Small intestine (tissue), 16 donors: ENCODE measurements at places on chromosomes 4 and X. TPM values are rescaled to one million over a fixed set of nuclear protein-coding genes. Genes with fewer than 3 reads are reported as not detected.
A peak's percentile ranks its signal among the peaks of the same experiment; 100 is the strongest.

Gene SPIN2B
- polyA plus RNA-seq, result 10.1 TPM

DNA sequence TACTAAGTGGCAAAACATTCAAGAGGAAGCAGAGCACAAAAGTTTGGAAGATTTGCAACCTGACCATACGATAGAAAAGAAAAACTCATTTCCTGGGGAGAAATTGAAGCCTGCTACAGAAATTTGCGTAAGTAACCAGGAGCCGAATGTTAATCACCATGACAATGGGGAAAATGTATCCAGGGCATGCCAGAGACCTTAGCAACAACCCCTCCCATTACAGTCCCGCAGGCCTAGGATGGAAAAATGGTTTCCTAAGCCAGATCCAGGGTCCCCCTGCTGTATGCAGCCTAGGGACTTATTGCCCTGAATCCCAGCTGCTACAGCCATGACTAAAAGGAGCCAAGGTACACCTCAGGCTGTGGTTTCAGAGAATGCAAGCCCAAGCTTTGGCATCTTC lies 472.2 kb upstream of the KLHL4 start:
- DNase-seq, result no peak

DNA sequence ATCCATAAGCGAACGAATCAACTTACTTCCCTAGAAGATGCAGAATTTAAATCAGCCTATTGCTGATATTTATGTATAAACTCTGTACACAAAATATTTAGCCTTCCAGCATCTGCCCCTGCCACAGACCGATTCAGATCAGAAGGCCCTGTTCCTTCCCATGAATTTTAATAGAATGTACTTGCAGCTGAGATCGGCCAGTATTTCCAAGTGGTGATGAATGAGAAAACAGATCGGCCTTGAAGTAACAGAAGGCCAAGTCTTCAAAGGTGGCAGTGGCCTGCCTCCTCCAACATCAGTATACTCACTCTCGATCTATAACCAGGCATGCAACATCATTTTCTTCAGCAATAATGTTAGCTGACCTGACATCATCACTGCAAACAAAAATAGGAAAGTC lies 66.4 kb downstream of the PRKG2 start:
- no peak for DNase-seq

DNA sequence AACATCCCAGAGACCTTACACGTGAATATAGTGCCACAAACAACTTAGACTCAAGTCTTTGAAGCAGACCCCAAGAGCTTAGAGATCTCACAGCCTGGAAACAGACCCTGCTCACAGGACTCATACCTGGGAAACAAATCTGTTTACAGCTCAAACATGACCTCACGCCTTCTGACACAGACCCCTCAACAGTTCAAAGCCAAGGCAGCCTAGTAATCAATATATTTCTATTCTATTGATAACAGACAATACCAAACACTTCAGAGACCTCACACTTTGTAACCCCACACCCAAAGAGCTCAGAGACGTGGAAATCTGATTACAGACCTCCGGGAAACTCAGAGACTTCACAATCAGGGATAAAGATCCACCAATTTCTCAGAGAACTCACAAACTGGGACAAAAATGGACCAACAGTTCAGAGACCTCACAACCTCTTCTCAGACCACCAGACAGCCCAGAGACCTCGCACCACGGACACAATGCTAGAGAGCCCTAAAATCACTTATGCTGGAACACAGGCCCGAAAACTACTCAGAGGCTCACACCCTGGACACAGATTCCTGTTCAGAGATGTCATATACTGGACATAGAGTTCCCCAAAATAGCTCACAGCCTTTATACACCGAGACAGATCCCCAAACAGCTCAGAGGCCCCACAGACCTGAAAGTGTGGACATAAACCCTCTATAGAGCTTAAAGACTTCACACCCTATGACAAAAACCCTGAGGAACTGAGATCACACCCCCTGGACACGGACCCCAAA lies 14.8 kb downstream of the SUV39H1 start:
- DNase-seq, result no peak

Gene SLC6A14
- not detected for polyA plus RNA-seq

Gene C4orf50
- polyA plus RNA-seq, result not detected

DNA sequence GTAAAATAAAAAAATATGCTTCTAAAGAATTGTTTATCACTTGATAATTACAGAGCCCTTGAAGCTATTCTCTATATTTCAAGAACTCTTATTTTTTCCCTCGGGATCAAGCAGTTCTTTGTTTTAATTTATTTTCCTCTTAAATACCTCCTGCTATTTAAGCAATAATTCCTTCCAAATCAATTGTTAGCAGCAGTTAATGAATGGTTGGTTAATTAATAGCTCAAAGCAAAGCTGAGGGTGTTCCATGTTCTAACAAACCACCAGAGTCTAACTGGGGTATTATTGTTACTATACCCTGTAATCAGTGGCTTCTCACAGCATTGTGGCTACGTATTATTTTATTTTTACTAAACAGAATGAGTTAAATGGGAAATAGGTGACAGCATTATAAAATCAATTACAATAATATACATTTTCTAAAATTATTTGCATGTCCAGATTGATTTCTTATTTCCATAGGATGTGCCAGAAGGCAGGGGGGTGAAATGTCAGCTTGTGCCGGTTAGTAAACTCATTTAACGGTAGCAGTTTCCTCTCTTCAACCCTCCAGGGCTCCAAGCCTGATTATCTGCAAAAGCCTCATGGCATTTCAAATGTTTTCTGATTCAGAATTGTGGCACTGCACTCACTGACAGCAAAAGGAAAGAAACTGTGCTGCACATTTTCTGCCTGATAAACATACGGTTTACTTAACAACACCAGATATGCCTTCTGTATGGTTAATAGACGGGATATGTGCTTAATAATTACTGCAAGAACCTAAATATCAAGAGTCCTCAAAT lies 286.9 kb upstream of the EMCN start:
- DNase-seq, result no peak

DNA sequence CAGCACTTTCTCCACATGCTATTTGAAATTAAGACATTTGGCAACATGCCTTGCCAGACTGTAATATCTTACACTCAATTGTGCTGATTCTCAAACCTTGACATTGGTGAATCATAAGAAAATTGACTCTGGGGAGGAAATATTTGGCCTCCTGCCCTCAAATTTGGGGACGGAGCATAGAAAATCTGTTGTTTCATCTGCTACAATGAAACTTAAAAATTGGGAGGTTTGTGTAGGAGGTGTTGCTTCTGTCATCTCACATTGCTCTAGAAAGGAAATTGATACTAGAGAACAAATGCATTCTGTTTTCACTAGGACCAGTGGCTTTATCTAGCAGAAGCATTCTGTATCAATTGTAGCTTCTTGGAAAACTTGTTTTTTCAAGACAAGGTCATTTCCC lies 5.3 kb downstream of the OCRL start:
- peak; percentile 3 for DNase-seq

DNA sequence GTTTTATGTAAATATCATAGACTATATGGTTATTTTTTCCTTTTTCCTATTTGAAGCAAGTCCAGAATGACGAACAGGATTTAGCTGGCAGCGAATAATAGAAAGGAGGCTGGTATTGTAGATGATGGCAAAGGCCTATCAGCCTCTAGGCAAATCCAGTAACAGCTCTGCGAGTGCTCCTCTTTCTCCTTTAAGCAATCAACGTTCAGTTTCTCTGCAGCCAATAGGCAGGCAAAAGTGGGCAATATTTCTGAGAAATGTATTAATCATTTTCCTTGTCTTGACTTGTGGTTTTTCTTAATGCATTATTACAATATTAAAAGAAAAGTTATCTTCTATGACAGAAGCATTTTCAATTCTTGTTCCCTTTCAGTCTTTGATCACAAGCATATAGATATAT lies 183.3 kb downstream of the SH3KBP1 start:
- DNase-seq, result no peak

Gene CD38
- polyA plus RNA-seq, result 1.6 TPM

GRCh38 chr4:148332486-148332885 lies 109.7 kb downstream of the NR3C2 start:
- no peak for DNase-seq

- DNase-seq, result peak; percentile 13
Measured at GRCh38 chr4:158578476-158578875, 56.8 kb downstream of the RXFP1 start.

DNA sequence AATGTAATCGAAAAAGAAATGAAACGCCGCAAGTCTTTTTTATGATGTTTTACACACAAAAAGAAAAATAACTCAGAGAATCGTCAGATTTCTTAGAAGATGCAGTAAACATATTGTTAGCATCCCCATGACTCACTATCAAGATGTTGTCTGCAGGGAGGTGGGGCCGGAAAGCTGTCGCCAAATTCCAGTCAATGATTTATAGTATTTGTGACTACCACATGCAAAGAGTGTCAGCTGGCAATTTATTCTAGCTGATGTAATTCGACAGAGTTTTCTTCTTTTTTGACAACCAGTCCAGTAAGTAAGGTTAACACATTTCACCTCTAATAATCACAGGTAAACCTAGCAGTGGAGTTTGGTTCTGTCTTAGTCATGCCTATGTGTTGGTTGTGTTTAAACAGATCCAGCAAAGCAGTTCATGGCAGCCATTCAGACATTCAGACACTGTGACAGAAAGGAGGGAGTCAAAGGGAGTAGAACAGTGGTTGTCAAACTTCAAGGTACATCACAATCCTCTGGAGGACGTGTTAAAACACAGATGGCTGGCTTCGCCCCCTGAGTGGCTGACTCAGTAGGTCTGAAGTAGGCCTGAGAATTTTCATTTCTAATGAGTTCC lies 19.8 kb upstream of the PPP1R2C start:
- no peak for DNase-seq

GRCh38 chr4:146959692-146960091 lies 14.0 kb upstream of the TTC29 start:
- DNase-seq, result no peak

DNA sequence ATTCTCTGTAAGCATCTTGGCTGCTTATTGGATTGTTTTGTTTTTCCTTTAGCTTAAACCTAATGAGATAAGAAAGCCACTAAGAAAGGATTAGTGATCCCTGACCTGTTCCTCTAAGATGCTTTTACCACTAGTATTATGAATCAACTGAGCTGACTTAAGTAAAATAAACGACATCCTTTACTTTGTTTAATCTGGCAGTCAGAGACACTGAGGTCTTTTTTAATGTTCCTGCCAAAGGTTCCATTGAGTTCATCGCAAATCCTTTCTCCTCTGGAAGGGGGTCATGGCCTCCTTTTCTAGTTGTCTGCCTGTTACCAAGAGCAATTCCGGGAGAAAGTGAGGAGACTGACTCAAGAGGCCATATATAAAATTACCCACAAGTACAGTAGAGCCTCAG lies 1038.3 kb upstream of the SLIT2 start:
- DNase-seq, result no peak

Gene AFM
- not detected for polyA plus RNA-seq

GRCh38 chr4:13329963-13330362 lies 154.2 kb downstream of the RAB28 start:
- peak; percentile 11 for DNase-seq

GRCh38 chr4:168076989-168077725 lies 15.2 kb upstream of the ANXA10 start:
- DNase-seq, result peak; percentile 58

- DNase-seq, result no peak
Measured at GRCh38 chr4:85107553-85107952, 141.1 kb upstream of the WDFY3 start.

- DNase-seq, result no peak
Measured at GRCh38 chr4:185244763-185245162, 35.4 kb downstream of the SNX25 start.

Gene NLGN4X
- polyA plus RNA-seq, result 4.7 TPM

Gene LGI2
- polyA plus RNA-seq, result not detected

GRCh38 chrX:153573984-153574383 lies 25.0 kb downstream of the CCNQ start:
- no peak for DNase-seq

GRCh38 chr4:5409237-5409636 lies 299.1 kb downstream of the EVC2 start:
- no peak for DNase-seq

DNA sequence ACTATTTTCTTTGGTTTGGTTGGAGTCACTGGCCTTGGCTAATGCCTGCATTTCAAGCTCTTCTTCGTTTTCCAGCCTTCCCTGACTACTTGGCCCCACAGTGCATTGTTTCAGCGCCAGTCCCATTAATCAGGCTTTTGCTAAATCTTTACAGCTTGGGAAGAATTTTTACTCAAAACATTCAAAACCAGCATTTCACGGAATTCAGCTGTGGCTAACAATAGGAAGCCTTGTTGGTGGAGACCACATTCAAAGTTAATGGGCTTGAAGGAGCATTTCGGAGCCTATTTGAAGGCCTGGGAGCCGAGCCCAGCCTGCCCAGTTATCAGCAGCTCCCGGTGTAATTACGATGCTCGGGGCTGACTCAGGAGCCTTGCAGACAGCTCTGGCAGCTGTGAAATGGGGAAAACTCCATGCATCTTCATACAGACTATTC lies 30.8 kb upstream of the VCX2 start:
- no peak for DNase-seq

Gene NIPAL1
- 5.3 TPM for polyA plus RNA-seq

Gene CXXC4
- polyA plus RNA-seq, result 15.3 TPM

DNA sequence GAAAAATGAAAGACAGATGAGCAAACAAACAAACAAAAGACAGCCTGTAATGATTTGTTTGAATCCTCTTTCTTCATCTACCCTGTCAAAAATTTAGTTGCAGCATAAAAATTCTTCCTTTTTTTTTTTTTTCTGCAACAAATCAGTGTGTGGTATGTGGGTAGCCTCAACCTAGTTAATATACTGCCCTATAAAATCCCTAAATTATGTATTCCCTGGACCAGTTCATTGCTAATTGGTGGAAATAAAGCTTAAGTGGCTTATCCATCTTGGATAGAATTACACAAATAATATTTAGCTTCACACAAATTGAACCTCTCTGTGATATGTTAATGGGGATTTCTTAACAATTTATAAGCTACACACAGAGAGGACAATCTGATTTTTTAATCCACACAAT lies 208.4 kb downstream of the NDST4 start:
- no peak for DNase-seq

Gene ASB12
- polyA plus RNA-seq, result 0.53 TPM

- no peak for DNase-seq
Measured at GRCh38 chrX:78456909-78457308, 129.5 kb upstream of the CYSLTR1 start.

DNA sequence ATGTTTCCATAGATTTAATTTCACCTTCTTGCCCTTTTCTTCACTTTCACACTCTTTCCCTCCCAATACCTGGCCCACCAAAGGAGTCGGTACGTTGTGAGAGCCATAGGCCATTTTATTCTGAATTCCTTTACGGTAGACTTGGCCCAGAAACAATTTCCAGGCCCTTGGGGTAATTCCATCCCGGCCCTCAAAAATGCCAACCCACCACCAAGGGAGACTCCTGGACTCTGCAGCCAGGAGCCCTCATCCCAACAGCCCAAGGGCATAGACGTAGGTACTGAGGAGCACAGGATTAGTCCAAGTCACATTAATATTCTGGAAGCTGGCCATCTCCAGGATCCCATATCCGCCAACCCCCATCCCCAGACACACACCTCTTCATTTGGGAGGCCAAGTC lies 102.9 kb downstream of the LIMCH1 start:
- DNase-seq, result no peak

- no peak for DNase-seq
Measured at GRCh38 chr4:9903317-9903716, 118.0 kb downstream of the SLC2A9 start.

Gene CENPVL2
- 0.03 TPM for polyA plus RNA-seq
